Activated B cell treated with CpG ODN at 0.5 μM for 24 hours (primary cell): ENCODE measurements at places on chromosomes 1 and 21. TPM values are rescaled to one million over a fixed set of nuclear protein-coding genes. Genes with fewer than 3 reads are reported as not detected.

Gene WASF2
- 136 and 137 TPM in 2 replicates for total RNA-seq

- peak; percentile 51 for DNase-seq
Observed at GRCh38 chr1:24536391-24536840, 19.5 kb upstream of the NCMAP start.

DNA sequence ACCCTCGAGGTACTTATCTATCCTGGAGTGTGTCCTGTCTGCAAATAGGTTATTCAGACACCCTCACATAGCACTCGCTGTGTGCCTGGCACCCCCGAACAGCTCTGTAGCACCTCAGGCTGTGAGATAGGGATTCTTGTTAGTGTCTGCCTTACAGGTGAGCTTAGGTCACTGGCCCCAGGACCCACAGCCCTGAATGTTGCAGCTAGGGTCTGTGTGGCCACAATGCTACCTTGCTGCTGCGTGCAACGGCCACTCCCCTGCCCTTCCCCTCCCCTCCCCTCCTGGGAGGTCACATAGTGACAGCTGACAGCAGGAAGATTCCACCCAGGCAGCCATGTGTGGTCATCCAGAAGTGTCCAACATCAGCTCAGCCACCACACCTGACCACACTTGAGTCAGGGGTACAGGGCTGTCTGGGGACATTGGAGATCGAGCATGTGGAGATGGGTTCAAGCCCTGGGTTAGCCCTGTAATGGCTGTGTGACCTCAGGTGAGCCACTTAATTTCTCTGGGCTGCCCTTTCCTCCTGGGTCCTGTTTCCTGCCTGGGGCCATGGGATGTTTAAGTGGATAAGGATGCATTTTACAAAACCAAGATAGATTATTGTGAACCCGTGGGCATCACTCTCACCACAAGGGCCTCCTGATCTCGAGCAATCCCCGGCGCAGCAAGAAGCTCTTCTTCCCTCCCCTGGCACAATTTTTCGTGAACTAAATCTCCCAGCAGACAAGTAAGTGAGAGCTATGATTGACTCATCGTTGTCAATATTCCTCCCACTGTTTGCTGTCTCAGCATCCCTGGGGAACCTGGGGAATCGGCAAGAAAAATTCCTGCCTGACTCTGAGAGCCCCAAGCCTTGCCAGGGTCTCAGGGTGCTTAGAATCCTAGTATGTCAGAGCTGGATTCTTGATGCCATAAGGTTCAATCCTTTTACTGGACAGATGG is 208.7 kb downstream of the PTPRU start:
- no peak for DNase-seq

DNA sequence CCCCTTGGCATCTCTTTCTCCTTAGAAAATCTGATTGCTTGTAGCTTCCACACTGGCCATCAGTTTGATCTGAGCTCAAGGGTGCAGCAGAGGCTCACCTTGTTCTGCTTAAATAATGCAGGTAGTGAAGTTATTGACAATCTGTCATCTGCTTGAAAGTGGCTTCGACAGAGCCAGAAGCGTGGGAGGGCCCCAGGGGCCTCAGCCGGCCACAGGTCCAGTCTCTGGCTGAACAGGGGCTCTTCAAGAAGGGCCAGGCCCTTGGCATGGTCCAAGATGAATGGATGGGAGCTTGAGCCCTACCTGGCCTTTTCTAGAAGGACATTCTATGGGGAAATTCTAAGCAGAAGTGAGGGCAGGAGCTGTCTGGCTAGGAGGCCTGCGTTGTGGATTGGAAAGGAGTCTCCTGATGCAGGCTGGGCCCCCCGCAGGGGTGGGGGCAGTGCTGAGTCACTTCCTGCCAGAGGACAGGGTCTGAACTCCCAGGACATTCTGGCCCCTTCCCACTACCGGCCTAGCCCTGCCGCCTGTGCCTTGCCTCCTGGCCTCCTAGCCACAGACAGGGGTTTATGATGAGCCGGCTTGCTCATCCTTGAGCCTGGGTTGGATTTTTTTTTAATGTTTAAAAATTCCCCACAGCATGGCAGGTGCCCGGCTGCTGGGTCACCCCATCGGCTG is 162.3 kb upstream of the VAMP3 start:
- no peak for DNase-seq

GRCh38 chr1:41661428-41662060 is 177.1 kb upstream of the EDN2 start:
- DNase-seq = no peak

DNA sequence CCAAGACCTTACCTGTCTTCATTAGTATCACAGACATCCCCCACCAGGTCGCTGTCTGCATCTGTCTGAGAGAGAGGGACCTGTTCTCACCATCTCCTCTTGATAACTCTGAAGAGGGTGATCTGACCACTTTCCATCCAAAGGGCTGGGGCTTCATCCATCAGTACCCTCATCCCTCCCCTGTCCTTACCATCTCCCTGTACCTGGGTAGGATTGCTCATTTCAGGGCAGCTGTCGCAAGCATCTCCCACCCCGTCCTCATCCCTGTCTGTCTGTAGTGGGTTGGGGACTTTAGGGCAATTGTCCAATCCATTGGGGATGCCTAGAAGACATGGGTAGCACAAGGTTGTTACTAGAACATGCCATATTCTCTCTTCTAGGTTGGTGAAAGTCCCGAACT is 7.9 kb downstream of the THBS3 start:
- DNase-seq = no peak

DNA sequence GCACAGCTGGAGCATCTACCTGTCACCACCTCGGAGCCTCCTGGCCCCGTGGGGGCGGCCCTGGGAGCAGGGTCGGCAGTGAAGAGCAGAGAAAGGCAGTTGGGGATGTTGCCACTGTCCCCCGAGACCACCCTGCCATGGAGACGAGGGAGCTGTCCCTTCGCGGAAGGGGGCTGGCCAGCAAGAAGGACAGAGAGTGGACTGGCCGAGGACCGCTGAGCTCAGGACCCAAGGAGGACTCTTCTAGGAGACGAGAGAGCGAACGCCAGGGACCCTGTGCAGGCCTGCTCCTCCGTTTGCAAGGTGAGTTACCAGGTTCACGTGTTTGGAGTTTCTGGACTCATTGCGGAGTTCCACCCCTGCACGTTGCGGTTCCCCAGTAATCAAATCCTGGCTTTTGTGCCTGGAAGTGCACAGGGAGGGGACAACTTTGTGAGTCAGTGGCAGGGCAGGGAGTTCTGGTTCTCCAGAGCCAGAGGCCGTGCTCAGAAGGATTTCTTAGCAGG is 5.6 kb upstream of the POFUT2 start:
- DNase-seq = no peak

DNA sequence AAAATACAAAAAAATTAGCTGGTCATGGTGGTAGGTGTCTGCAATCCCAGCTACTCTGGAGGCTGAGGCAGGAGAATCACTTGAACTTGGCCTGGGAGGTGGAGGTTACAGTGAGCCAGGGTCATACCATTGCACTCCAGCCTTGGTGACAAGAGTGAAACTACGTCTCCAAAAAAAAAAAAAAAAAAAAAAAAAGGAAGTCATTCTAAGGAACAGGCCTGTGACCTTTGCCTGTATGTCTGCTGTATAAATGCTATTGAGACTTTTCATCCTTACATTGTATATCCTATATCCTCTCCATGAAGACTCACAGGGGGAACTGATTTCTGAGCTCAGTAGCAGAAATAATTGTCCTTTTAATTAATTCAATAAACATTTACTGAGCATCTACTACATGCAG is 7.5 kb upstream of the CTPS1 start:
- DNase-seq = no peak

DNA sequence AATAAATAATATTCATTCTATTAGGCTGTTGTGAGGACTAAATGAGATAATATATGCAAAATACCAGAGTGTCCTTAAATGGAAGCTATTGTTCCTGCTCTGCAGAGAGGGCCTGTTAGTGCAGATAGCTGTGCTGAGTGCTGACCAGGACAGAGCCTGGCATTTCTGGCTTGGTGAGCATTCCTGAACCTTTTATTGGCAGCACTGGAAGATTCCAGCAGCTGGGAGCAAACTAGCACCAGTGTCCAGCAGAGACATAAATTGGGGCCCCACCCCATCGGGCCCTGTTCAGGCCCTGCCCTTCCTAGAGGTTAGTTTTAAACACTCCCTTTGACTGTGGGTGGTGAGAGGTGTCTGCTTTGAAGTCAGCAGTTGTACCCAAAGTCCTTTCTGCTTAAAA is 85.9 kb upstream of the GADD45A start:
- no peak for DNase-seq

DNA sequence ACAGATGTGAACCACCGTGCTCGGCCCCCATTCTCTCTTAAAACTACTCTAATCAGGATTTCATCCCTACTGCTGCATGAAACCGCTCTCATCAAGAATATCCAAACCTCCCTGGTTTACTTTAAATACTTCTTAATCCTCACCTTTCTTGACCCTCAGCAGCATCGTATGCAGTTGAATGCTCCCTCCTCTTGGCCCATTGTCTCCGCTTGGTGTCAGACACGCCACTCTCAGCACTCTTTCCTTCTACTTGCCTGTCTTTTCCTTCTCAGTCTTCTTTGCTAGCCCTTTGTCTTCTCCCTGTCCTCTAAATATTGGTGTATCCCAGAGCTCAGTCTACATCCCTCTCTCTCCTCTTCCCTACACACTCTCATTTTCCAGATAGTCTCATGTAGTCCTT is 314.9 kb downstream of the MRPL39 start:
- no peak for DNase-seq

Gene S1PR1
- total RNA-seq = 77.7 and 85.2 TPM in 2 replicates
